C1 segment of cervical spinal cord (tissue), 14 donors: ENCODE measurements at places on chromosomes 1 and 21.

GRCh38 chr21:43971201-43971991 is 40.7 kb upstream of the TRAPPC10 start:
- DNase-seq, result no peak

DNA sequence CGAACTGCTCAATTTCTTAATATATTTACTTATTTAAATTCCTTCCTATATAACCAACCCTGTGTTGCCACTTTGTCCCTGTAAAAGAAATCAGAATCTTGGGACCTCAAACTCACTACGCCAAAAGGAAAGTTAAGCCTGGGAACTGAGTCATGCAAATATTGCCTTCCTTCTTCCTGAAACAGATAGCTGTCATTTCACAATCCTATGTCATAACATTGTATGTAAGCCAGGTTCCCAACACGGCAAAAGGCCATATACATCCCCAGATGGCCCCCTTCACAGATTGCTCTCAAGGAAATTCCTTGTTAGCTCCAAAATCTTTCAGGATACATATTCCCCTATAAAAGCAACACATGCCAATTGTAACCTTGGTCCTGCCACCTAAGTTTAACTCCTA is 39.7 kb downstream of the C21orf91 start:
- no peak for DNase-seq

DNA sequence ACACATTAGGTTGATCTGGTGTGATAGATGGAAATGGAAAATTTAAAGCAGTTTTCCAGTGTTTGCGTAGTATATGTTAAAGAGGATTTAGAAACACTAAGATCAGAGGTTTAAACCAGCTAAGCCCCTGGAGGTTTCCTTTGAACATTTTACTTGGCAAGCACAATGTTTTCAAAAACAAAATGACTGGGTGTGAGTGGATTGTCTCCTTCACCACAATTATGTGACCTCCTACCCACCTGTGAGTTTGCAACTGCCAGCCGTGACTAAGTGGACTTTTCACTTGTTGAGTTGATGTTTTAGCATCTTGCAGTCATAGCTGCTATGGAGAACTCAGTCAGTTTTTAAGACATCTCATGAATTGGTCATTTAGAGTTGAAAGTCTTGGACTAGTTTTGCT is 4.7 kb downstream of the CCDC190 start:
- DNase-seq, result no peak

- DNase-seq, result no peak
Measured at GRCh38 chr1:6385488-6386191, 7.9 kb downstream of the ACOT7 start.

- DNase-seq, result no peak
Measured at GRCh38 chr21:35982717-35983116, 77.6 kb downstream of the SETD4 start.

GRCh38 chr21:32930673-32931072 is 95.1 kb upstream of the OLIG2 start:
- no peak for DNase-seq

GRCh38 chr1:25673962-25674806 is 57.6 kb downstream of the MAN1C1 start:
- no peak for DNase-seq

- DNase-seq, result no peak
Measured at GRCh38 chr1:209406168-209406567, 177.3 kb upstream of the CAMK1G start.

GRCh38 chr1:107677697-107678096 is 287.3 kb downstream of the VAV3 start:
- no peak for DNase-seq

DNA sequence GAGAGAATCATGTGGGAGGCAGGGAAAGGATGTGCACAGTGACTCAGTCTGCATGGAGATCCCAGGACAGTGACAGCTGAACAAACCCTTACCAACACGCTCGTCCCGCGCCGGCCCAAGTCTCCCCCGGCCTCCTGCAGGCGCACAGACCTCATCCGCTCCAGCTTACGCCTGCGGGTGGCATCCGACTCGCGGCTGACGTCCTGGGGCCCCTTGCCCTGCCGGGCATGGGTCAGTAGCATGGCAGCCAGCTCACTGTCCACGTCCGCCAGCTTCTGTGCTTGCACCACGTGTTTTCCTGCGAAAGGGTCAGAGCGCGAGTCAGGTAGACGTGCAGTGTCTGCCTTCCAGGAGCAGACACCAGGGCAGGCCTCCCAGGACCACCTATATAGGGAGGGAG is 115.2 kb downstream of the NPHP4 start:
- no peak for DNase-seq
